ENCODE measurements at places on chromosomes 12 and 14.

DNA sequence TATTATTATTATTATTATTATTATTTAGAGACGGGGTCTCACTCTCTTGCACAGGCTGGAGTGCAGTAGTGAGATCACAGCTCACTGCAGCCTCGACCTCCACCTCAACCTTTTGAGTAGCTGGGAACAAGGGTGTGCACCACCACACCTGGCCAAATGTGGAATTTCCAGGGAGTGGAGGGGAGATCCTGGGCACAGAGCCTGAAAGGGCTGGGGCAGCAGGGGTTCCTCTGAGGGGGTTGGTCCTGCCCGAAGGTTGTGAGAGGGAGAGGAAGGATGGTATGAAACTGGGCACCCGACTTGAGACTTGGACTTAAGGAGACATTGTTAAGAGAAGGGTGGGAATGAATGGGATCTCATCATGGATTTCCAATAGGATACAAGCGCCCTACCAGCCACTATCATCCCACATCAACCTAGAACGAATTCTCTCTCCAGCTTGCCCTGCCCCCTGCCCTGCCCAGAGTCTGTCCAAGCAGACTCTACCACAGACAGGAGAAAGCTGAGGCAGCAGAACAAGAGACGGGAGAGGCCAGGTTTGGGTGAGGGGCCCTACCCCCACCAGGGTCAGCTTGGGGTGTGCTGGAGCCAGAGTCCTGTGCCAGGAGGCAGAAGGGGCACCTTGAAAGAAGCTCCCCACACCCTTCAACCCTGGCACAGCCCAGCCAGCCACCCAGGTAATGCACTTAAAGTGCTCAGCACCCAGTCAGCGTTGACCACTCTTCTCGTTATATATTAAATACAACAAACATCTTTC is 2.4 kb upstream of the DYNC1H1 start:
- DNase-seq, result no peak

GRCh38 chr14:74583689-74584434 is 28.2 kb downstream of the LTBP2 start:
- peak; percentile 58 for DNase-seq

GRCh38 chr12:106919910-106920544 is 35.7 kb upstream of the TMEM263 start:
- no peak for DNase-seq

- no peak for DNase-seq
Measured at GRCh38 chr14:79608446-79608845, 602.9 kb downstream of the DIO2 start.

- no peak for DNase-seq
Measured at GRCh38 chr14:49786315-49786714, 18.4 kb downstream of the KLHDC2 start.

DNA sequence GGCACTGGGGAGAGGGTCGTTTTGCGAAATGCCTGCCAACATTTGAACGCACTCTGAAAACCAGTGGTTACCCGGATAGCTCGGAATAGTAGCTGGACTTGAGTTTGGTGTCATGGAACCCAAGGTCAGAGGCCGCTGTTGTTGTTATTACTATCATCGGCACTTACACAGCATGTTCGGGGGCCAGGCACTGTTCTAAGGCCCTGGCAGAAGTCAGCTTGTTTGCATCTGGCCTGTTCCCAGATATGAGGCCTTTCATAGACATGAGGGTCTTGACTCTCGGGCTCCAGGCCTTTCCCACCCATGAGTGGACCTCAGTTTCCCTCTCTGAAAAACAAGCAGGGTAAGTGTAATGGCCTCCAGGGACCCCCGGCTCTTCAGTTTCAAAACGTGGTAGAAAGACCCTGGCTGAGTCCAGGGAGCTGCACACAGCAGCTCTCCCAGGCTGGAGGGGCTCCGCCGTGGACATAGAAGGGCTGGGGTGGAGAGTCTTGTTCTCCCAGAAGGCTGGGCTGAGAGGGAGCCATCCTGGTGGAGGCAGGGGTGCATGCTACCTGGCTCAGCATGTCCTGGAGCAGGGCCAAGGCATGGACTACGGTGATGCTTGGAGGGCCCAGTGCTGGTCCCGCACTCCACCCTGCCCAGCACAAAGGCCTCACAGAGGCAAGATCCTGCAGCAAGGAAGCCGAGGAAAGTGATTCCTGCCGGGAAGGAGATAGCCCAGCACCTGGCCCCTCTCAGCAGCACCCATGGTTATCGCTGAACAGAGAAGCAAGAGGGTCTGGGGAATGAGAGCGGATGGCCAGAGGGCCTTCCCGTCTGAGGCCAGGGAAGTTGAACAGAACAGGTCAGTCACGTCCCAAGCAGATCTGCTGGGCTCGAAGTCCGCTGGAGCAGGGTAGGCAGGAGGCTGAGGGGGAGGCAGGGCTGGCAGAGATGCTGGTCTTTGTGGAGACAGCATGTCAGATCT is 63.5 kb upstream of the C14orf180 start:
- DNase-seq, result peak; percentile 20

DNA sequence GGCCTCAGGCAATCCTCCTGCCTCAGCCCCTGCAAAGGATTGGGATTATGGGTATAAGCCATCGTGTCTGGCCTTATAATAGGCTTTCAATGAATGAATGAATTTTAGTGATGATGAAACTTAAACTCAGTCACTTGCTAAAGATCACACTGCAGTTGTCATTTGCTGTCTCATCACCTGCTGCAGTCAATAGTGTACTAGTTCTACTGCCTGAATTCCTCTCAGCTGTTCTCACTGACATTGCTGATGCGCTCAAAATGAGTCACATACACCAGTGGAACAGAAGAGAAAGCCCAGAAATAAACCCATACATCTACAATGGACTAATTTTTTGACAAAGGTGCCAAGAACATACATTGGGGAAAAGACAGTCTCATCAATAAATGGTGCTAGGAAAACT is 5.6 kb upstream of the SYNJ2BP start:
- no peak for DNase-seq

DNA sequence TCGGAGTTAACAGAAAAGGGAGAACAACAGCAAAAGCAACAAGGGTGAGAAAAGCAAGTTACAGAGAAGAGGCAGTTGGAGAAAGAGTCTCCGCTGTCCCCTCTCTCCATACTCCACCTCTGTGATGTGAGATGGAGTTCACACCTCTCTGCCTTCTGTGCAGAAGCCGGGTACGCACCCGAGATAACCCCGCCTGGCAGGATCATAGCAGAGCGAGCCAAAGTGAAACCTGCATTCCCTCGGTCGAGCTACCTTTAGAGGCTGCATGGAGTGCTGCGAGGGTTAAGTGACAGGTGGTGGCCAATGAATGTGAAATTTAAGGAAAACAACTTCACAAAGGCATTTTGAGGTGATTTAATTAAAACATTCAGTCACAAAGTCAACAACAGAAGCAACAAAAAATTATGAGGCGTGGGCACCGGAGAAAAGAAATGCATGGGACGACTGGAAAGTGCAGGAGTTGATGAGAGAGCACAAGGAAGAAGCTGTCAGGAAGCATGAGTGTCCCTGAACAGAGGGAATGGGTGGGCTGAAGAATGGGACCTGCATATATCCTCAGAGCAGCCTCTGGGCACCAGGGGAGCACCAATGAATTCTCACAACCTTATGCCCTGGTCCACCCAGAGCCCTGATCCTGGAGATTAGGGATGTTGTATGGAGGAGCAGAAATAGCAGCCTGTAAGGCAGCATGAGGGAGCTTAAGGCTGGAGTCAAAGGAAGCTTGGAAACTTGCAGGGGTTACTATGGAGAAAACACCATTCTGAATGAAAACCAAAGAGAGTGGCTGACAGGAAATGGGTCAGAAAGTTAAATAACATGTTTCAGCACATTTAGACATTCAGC is 208.3 kb downstream of the EMP1 start:
- DNase-seq, result peak; percentile 46

- DNase-seq, result no peak
Measured at GRCh38 chr12:109720152-109720856, 6.7 kb downstream of the FAM222A start.

DNA sequence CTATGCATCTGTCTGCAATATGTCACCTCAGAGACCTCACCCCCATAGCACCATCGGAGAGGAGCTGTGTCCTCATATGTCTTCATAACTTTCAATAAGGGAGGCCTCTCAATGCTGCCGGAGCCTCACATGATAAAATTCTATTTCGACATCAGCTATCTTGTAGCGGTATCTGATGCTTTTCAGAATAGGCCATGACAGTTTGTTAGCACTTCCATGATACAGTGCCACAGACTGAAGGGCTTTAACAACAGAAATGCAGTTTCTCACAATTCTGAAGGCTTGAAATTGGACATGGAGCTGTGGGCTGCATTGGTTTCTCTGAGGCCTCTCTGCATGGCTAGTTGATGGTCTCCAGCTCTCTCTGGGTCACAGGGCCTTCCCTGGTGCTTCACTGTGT is 125.0 kb upstream of the PZP start:
- no peak for DNase-seq

- no peak for DNase-seq
Measured at GRCh38 chr14:89899917-89900663, 54.4 kb downstream of the EFCAB11 start.

GRCh38 chr12:56206452-56207166 is 15.1 kb downstream of the RNF41 start:
- peak; percentile 96 for DNase-seq

GRCh38 chr12:129494260-129494659 is 409.6 kb downstream of the TMEM132D start:
- DNase-seq, result no peak

GRCh38 chr14:38053666-38054065 is 154.0 kb upstream of the SSTR1 start:
- no peak for DNase-seq

DNA sequence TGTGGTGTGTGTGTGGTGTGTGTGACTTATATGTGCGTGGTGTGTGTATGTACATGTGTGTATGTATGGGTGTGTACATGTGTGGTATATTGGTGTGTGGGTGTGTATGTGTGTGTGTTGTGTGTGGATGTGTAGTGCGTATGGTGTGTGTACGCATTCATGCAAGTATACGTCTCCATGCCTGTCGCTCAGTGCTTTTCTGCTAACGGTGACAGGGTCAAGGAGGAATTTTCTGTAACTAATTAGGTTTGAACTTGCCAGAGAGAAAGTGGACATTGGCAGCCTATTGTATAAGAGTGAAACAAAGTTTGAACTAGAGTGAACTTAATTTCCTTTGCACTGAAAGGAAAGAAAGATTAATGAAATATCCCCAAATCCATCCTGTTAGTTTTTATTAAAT is 120.9 kb upstream of the GSC start:
- DNase-seq, result no peak

DNA sequence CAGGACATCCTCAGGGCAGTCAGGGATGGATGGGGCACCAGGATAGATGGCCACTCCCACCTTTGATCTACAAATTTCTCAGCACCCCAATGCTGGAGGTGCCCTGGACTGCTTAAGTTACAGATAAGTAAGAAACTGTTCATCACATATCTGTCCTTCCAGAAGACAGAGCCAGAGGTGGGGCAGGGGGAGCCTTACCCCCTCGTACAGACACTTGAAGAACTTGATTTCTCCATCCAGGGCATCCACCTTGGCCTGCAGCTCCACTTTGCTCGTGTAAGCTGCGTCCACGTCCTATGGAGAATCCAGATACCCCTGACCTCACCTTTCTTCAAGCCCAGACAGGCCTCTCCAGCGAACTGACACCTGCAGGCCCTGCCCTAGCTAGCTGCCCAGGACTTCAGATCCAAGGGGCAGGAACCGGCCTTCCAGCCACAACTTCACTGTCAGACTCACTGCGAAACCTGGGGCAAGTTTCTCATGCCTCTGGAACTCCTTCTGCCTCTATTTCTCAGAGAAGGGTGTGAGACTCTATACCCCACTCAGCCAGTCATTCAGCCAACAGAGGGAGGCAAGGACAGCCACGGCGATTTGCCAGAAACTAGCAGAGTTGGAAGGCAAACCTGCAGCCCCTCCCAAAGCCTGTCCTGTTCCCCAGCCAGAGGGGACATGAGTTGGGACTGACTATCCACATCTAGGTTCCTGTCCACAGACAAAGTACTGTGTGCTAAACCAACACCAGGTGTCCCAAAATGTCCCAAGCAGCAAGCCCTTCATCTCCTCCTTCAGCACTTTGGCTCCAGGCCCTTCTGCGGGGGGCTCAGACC is 3.8 kb downstream of the KRT73 start:
- DNase-seq, result peak; percentile 38

DNA sequence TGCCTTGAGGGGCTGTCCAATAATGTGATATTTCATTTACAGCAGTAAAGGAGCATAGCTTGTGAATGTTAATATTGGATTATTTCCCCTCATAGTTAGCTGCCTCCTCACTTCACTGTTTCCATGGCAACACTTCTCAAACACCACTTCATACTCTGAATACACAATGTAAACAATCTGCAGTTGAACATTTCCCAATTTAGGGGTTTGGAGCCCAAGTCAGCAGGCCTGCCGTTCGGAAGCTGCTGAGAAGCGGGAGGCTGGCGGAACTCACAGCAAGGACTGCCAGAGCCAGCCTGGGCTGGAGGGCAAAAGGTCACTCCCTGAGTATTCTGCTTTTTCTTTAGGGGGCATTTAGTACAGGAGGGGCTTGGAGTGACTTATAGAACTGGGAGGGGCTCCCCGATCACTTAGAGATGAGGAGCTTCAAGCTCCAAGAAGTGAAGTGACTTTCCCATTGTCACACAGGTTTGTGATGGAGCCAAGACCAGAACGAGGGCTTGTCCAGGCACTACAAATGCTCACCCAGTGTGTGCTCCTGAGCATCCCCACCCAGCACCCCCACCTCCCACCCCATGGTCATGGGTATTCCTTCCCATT is 12.1 kb upstream of the SLC24A4 start:
- DNase-seq, result no peak

DNA sequence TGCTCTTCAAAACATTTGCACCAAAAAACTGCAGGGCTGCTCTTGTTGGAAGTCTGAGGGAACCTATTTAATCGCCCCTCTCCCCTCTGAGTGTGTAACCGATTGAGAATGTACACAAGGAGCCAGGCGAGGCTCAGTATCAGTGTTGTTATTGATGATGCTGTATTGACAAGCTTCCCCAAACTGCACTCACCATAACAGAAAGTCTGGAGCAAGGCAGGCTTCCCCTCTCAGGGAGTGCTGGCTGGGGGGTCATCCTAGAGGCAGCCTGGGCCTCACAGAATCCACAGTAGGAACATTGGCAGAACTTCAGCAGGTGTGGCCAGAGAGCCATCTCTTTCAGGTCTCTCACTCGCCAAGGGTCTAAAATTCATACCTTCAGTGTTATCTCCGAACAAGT is 58.1 kb upstream of the TUNAR start:
- DNase-seq, result no peak

DNA sequence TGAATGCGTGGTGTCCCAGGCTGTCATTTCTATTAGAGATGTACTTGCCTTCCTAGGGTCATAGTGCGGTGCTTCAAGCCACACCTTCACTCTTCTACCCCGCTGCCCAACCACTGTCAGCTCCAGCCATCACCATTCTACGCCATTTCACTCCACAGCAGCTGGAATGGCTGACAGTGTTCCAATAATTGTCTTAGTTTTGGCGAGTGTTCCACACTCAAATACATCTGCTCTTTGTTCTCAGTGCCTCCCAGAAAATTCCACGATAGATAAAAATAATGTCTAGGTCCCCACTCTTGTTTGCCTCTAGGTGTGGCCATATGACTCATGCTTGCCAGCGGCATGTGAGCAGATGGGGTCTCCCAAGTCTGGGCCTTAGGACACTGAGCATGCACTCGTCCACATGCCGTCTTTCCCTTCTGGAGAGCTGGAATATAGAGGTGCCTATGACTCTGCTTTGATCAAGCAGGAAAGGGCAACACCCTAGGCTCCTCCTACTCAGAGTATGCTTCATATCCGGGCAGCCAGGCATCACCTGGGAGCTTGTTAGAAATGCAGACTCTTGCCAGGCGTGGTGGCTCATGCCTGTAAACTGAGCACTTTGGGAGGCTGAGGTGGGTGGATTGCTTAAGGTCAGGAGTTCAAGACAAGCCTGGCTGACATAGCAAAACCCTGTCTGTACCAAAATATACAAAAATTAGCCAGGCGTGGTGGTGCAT is 163.0 kb downstream of the BRMS1L start:
- DNase-seq, result no peak

Data from endodermal cell (in vitro differentiated cells).